ENCODE measurements at places on chromosomes 5 and 9. TPM values are rescaled to one million over a fixed set of nuclear protein-coding genes. Genes with fewer than 3 reads are reported as not detected.

The OLFML2A gene
- 2.3 TPM for total RNA-seq

DNA sequence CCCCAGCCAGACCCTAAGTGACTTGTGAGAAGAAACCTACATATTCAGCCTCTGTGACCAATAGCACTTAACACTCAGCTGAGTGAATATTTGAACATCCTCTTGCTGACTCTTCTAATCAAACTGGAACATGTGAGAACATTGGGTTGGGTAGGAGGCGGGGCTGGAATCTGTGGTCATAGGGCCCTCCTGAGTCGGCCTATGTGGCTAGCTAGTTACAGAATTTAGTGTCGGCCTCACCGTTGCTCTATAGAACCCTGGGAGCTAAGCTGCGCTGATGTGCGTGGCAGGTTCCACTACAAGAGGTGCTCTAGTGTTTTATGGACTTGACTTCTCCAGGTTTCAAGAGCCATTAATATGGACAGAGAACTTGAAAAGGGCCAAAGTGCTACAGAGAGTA is 138.8 kb downstream of the DROSHA start:
- DNase-seq, result no peak

GRCh38 chr9:73183917-73184861 is 32.5 kb downstream of the ANXA1 start:
- peak; percentile 57 for DNase-seq

The AHRR gene
- total RNA-seq, result 4.5 TPM

The GAS1 gene
- 0.77 TPM for total RNA-seq

- peak; percentile 70 for DNase-seq
Measured at GRCh38 chr5:400282-401145, 42.5 kb upstream of the EXOC3 start.

DNA sequence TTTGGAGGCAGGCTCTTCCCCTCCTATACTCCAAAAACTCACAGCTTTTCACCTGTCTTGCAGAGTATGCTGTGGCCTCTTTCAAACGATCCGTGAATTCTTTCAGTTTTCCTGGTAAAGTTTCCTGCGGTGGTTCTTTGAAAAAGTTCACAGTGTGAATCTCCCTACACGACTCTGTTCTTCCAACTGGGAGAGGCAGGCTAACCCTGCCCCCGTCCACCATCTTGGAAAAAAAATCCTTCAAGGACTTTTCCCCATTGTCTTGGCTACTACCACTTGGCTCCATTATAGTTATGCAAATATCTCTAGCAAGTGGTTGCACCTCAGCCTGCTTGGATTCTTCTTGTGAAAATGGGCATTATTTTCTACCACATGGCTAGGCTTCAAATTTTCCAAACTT is 382.6 kb downstream of the AGTPBP1 start:
- no peak for DNase-seq

The GHR gene
- 3.1 TPM for total RNA-seq

The PCDHB6 gene
- total RNA-seq, result 0.13 TPM

DNA sequence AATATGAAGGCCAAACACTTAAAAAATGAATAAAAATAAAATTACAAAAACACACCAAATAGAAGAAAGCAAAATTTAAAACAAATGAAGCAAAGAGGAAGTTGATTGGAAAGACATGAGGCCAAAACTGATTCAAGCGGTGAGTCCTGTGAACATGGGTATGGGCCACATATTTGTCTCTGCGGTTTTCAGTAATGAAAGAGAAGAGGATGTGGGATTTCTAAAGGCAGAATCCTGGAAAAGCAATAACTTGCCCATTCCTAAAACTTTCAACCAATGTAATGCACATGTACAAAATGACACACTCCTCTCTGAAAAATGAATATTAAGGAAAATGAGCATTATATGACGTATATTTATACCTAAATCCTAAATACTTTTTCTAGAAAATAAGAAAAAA is 263.7 kb downstream of the SEMA5A start:
- no peak for DNase-seq

The FGF1 gene
- 0.13 TPM for total RNA-seq

The NMUR2 gene
- not detected for total RNA-seq

- DNase-seq, result no peak
Measured at GRCh38 chr5:123706531-123706930, 194.6 kb downstream of the CSNK1G3 start.

The ANKRD20A1 gene
- total RNA-seq, result 1.2 TPM

The IL7R gene
- total RNA-seq, result 0.25 TPM
